ENCODE measurements at places on chromosomes 2 and 18. TPM values are rescaled to one million over a fixed set of nuclear protein-coding genes. Genes with fewer than 3 reads are reported as not detected.

The KIF1A gene
- under 0.01 TPM for total RNA-seq

The ANKRD36C gene
- total RNA-seq = 58.9 TPM

The SLC23A3 gene
- total RNA-seq = 2.0 TPM

The IL36RN gene
- 8.6 TPM for total RNA-seq

The IL1F10 gene
- total RNA-seq = not detected

The CDCA7 gene
- 3.1 TPM for total RNA-seq

The GPC1 gene
- 72.6 TPM for total RNA-seq

The ANKMY1 gene
- 8.9 TPM for total RNA-seq

The SAG gene
- total RNA-seq = under 0.01 TPM

The MAP2 gene
- total RNA-seq = 1.5 TPM

The FAM161A gene
- 1.1 TPM for total RNA-seq

The LCT gene
- total RNA-seq = not detected

The EVX2 gene
- total RNA-seq = not detected

The NPHP1 gene
- total RNA-seq = 4.3 TPM

The SERPINB12 gene
- total RNA-seq = not detected

The CLEC4F gene
- not detected for total RNA-seq

The ALK gene
- under 0.01 TPM for total RNA-seq

The SIX3 gene
- not detected for total RNA-seq

The CPS1 gene
- total RNA-seq = 24.3 TPM

The PTCD3 gene
- total RNA-seq = 55.7 TPM

The PLGLB2 gene
- 0.76 TPM for total RNA-seq

The GPAT2 gene
- total RNA-seq = 1.2 TPM

The PARD6G gene
- total RNA-seq = 1.3 TPM

The NTSR2 gene
- total RNA-seq = not detected

The NFE2L2 gene
- total RNA-seq = 35.3 TPM

The HOXD12 gene
- not detected for total RNA-seq

The NOL4 gene
- total RNA-seq = 0.65 TPM

The FRZB gene
- not detected for total RNA-seq

The ANO7 gene
- total RNA-seq = not detected

The GALNT14 gene
- not detected for total RNA-seq
